Iris pigment epithelial cell (primary cell): ENCODE measurements at places on chromosomes 4 and X.

DNA sequence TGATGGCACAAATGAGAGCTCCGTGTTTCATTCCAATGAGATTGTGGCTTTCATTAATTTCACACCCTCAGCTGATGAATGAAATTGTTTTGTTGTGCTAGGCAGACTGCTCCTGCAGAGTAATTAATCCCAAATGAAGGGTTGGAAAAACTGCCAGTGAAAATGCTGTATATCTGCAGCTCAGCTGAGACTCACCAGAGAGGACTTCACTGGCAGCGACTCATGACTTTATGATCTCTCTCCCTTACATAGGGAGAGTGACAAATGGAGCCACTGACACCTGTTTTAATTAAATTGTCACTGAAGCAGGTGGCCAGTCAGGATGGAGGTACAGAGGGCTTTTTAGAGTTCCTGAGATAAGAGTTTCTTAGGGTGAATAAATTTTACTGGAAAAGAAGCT, 24.8 kb downstream of the GRXCR1 start:
- DNase-seq: no peak

DNA sequence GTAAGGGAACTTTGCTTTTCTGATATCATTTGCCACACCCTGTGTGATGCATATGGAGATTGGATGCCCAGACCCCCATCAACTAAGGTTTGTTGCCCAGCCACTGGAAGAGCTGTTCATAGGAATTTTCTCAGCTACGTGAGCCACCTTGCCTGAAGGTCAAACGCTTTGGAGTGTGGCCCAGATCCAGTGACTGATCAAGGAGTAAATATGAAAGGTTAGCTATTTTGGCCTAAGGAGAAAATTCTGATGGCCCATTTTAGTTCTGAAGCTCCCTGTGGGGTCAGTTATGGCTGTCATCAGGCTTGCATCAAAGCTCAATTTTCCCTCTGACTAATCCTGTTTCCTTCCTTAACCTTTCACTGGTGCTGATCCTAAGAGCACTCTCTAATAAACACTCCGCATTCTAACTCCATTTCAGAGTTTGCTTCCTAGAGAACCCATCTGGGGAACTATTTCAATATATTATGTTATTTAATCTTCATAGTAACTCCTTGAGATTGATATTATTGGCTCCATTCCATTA, 407.7 kb downstream of the SPRY1 start:
- no peak for DNase-seq

GRCh38 chrX:43949669-43950068, 23.5 kb downstream of the NDP start:
- no peak for DNase-seq

- peak; percentile 46 for DNase-seq
These were observed 18.0 kb downstream of the HDAC8 start for GRCh38 chrX:72554448-72555140.

DNA sequence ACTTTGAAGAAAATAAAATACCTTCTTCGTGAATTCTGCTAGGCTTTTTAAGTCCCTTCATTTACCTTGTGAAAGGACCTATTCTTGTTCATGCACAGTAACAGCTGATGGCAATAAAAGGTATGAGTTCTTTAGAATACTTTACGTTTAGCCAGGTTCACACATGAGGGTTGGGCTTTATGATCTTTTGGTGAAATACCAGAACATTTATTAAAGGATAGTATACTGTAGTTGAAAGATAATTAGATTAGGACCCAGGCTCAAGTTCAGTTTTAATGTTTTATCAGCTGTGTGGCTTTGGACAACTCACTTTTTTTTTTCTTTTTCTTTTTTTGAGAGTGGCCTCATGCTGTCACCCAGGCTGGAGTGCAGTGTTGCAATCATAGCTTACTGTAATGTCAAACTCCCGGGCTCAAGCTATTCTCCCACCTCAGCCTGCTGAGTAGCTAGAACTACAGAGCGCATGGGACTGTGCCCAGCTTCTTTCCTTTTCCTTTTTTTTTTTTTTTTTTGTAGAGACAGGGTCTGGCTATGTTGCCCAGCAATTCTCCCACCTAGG, 28.2 kb upstream of the NEIL3 start:
- DNase-seq: no peak

GRCh38 chr4:104735174-104735573, 240.5 kb upstream of the CXXC4 start:
- no peak for DNase-seq

DNA sequence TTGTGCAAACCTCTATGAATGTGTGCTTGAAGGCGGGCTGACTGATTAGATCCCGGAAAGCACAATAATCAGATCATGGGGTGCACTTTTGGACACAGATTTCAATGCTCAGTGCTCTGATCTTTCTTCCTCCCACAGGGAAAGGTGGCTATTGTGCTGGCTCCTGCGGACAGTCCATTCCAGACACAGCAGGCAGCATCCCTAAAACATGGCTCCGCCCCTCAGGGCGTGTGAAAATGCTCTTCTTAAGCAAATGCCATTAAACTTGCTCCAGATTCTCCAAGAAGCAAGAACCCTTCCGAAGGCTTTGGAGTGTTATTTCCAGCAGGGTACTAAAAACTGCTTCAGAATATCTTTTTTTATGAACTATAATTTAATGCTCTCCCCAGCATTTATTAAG, 100.0 kb downstream of the SLC2A9 start:
- no peak for DNase-seq

DNA sequence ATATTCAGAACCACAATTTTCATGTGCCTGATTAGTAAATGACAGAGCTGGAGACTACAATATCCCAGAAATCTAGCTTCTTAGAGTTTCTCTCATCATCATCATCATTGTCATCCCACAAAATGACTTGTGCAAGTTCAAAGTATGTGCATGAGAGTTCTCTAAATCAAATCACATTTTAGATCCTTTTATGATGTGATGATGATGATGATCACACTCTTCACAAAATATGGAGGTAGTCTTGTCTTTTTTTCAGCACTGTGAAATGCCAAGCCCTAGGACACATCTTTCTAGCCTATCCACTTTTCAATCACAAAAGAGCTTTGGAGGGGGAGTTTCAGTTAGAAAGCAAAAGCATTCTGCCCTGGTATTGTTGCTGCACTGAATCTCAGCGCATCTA, 7.4 kb downstream of the MBNL3 start:
- DNase-seq: no peak

DNA sequence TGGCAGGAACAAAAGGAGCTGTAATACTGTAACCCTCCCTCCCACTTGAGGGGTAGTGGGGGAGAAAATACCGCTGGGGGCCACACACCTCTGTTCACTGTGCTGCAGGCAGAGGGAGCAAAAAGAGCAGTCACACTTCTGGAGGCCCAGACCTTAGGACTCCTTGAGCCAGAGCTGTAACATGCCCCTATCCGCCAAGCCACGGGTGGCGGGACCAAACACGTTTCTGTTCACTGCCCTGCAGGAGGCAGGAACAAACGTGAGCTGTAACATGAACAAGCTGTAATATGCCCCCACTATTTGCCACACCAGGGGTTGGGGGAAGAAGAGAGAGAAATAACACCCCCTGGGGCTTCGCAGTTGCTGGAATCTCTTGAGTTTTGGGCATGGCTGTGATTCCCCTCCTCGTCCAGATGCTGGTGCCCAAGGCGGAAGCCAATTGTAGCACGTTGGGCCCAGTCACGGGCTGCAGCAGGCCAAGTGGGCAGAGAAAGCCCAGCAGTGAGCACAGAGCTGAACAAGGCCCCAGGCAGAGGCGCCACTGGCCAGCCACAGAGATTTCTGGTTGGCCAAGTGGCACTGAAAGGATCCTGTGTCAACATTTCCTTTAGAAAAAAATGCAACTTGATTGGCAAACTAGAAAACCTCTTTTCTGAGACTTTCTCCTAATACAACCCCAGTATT, 509.7 kb downstream of the INPP4B start:
- DNase-seq: no peak

- DNase-seq: no peak
These were observed 66.9 kb upstream of the WDR1 start for GRCh38 chr4:10183462-10183861.

DNA sequence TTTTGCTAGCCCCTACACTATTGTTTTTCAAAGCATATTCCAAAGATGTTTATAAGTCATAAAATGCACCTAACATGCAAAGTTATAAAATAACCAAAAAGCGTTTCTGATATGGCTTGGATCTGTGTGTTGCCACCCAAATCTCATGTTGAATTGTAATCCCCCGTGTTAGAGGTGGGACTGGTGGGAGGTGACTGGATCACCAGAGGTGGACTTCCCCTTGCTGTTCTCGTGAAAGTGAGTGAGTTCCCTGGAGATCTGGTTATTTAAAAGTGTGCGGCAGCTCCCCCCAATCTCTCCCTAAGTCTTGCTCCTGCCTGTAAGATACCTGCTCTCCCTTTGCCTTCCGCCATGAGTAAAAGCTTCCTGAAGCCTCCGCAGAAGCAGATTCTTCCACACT, 22.8 kb upstream of the SORBS2 start:
- DNase-seq: no peak

- DNase-seq: peak; percentile 56
These were observed 65.4 kb downstream of the SPRY1 start for GRCh38 chr4:123462007-123462406.

DNA sequence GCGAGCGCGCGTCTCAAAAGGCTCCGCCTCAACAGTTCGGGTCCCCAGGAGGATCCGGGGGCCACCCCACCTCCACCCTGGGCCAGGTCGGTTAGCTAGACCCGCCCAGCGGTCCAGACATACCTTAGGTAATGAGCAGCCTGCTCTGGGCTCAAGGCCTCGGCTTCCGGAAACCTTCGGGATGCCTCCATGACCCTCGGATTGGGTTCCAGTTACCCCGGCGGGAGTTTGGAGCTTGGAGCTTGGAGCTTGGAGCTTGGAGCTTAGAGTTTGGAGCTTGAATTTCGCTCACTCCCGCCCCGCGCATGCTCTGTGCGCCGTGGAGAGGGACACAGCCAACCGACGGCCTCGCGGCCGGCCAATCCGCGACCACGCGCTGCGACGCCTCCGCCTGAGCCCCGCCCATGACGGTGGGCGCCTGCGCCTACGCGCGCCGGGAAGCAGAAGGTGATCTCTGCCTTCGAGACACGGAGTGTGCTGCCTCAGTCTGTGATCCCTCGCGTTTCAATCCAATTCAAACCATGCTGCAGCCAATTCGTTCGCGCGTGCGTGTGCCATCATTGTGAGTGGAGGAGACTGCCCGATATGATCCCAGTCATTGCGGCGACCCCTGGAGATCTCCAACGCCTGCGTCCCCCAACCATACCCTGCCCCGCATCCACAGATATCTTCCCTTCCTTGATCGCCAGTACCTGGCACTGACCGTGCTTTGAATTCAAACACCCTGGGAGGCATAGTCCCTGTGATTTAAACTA, at the start of gene ERCC6L:
Gene ERCC6L, minus strand, starts transcription at position 307 of the 755 bp plus-strand sequence. Its CDS starts 116 bp downstream, at position 191.
- peak; percentile 85 for DNase-seq

GRCh38 chr4:111792632-111793031, 352.6 kb upstream of the FAM241A start:
- no peak for DNase-seq

- DNase-seq: no peak
These were observed 26.4 kb upstream of the TRIM60 start for GRCh38 chr4:165005352-165005925.

DNA sequence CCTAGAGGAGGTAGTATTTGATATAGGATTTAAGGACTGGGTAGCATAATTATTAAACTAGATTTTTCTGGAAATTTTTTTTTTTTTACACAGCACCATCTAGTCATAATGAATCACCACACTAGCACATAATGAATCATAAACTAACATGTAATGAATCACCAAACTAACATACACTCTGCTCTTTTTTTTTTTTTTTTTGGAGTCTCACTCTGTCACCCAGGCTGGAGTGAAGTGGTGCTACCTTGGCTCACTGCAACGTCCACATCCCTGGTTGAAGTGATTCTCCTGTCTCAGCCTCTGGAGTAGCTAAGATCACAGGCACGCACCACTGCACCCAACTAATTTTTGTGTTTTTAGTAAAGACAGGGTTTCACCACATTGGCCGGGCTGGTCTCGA, 92.5 kb downstream of the FAM13A start:
- DNase-seq: no peak

- no peak for DNase-seq
These were observed 1107.6 kb downstream of the C4orf33 start for GRCh38 chr4:130203571-130203970.

DNA sequence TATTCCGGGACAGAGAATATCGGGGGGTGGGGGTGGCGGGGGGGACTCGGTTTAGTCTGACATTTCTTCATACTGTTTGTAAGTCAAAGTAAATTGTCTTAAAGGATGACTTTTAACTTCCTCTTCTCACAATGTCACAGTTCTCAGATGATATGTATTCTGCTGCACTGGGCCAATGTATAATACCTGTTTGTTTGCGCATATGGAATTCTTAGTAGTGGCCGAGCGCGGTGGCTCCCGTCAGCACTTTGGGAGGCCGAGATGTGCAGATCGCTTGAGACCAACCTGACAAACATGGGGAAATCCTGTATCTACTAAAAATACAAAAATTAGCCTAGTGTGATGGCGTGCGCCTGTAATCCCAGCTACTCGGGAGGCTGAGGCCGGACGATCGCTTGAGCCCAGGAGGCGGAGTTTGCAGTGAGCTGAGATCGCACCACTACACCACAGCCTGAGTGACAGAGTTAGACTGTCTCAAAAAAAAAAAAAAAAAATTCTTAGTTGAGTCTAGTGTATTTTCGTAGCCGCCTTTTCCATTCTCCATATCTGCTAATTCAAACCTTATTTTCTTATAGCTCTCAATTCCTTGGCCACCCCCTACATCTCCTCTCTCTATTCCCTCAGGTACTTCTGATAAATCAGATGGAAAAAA, 851 bp downstream of the POLR2B start:
- DNase-seq: peak; percentile 52
